ENCODE measurements at places on chromosomes 7 and 10. TPM values are rescaled to one million over a fixed set of nuclear protein-coding genes. Genes with fewer than 3 reads are reported as not detected.

DNA sequence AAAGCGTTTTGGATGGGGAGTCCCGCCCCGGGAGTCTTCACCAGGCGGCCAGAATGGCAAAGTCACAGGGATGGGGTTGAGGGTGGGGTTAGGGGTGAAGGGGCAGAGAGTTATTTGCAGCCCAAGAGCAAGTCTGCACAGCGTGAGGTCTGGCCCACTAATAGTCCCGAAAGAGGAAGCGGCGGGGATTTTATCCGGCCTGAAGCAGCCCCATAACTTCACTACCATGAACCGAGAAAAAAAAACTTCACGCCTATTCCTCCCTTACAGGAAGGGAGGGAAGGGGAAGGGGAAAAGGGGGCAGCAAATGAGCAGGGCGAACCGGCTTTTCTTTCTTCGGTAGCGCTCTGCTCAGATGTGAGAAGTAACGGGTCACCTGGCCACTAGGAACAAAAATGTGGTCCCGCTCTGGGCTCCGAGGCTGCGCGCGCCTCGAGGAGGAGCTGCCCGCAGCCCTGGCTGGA lies 712 bp downstream of the ITPRIP start:
- no peak for DNase-seq
- peaks cover 61% of the 10 kb centered on the region for H3K4me1 ChIP-seq
- peaks cover 27% of the 10 kb centered on the region for H3K36me3 ChIP-seq
- H3K4me3 ChIP-seq: peak overlapping the region; percentile 98
- H3K27me3 ChIP-seq: peaks cover 5% of the 10 kb centered on the region

The ARHGAP12 gene
- 15.1 TPM for total RNA-seq

The CHN2 gene
- total RNA-seq: 3.6 TPM

The RHEB gene
- 90.7 TPM for total RNA-seq

DNA sequence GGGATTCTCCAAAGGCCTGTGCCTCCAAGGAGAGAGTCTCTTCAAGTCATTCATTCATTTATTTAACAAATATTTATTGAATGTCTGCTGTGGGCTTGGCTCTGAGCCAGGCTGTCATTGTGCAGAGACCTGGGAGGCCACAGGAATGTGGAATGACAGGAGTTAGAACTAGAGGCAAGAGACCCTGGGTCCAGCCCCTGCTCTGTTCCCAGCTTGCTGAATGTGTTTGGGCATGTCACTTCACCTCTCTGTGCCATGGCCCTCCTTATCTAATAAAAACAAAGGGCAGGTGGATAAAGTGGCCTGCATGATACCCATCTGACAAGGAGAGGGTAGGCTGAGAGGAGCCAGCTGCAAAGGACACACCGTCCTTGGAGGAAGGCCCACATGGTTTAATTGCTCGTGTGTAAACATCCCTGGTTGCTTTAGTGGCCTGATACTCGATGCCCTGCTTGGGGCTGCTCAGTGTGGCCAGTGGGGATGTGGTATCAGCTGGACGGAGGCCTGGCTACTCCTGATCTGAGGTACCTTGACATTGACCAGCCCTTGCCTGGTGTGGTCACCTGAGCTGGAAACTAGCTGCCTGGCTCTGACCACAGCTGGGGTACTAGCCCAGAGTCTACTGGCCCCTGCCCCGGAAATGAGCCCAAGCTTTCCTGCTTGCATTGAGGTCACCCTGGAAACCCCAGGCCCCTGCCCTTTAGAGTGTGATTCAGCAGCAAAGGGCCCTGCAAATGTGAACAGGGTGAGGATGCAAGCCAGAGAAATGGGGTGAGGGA lies 116.2 kb downstream of the CDH23 start:
- H3K36me3 ChIP-seq: no peaks in the 10 kb centered on the region
- no peak overlapping the region for H3K27ac ChIP-seq
- H3K4me1 ChIP-seq: no peaks in the 10 kb centered on the region
- no peak overlapping the region for H3K4me3 ChIP-seq
- H3K27me3 ChIP-seq: no peaks in the 10 kb centered on the region

- H3K36me3 ChIP-seq: no peaks in the 10 kb centered on the region
- H3K27me3 ChIP-seq: no peaks in the 10 kb centered on the region
- no peak for DNase-seq
- no peak overlapping the region for H3K27ac ChIP-seq
These were observed 17.1 kb upstream of the EZH2 start for GRCh38 chr7:148901178-148901577.

DNA sequence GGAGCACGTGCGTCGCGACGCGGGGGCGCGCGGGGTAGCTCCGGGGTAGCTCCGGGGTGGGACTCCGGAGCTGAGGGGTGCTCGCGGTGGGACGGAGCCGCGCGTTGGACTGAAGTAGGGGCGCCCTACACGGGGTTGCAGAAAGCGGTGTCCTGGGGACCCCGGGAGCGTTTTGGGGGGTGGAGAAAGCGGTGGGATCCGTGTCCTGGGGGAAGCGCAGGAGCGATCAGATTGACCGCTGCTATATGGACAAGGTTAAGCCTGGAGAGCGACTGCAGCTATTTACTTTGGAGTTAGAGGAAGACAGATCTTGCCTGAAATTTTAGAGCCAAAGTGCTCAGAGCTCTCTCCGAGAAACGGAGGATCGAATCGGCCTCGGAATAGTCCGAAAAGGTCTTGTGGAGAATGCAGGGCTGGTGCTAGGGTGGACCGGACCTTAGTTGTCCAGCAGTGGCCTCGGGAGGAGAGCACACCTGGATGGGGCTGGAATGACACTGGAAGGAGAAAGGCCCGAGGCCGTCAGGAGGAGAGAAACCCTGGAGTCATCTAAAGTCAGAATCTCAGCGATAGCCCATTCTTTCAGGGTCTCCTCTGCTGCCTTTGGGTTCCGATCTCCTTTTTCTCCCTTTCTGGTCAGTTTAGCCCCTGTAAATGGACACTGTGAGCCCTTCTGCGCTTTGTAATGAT lies 564 bp downstream of the PDSS1 start:
- H3K27me3 ChIP-seq: no peaks in the 10 kb centered on the region
- H3K27ac ChIP-seq: peak overlapping the region; percentile 90
- peaks cover 17% of the 10 kb centered on the region for H3K36me3 ChIP-seq

- H3K4me1 ChIP-seq: peaks cover 2% of the 10 kb centered on the region
- H3K27ac ChIP-seq: no peak overlapping the region
- H3K36me3 ChIP-seq: no peaks in the 10 kb centered on the region
- no peak overlapping the region for H3K4me3 ChIP-seq
- H3K27me3 ChIP-seq: peaks cover 64% of the 10 kb centered on the region
These were observed 1.7 kb upstream of the CDH23 start for GRCh38 chr10:71394926-71395562.

The GNGT1 gene
- total RNA-seq: not detected

- no peak overlapping the region for H3K27ac ChIP-seq
- no peak for DNase-seq
- H3K4me3 ChIP-seq: no peak overlapping the region
- no peaks in the 10 kb centered on the region for H3K4me1 ChIP-seq
- no peaks in the 10 kb centered on the region for H3K27me3 ChIP-seq
These were observed 38.1 kb downstream of the LRGUK start for GRCh38 chr7:134165252-134165651.

The TMEM139 gene
- 0.57 TPM for total RNA-seq

GRCh38 chr10:52918714-52919305 lies 146.2 kb upstream of the MBL2 start:
- no peak overlapping the region for H3K4me3 ChIP-seq
- no peaks in the 10 kb centered on the region for H3K27me3 ChIP-seq
- DNase-seq: no peak
- H3K36me3 ChIP-seq: no peaks in the 10 kb centered on the region
- no peak overlapping the region for H3K27ac ChIP-seq
- no peaks in the 10 kb centered on the region for H3K4me1 ChIP-seq

DNA sequence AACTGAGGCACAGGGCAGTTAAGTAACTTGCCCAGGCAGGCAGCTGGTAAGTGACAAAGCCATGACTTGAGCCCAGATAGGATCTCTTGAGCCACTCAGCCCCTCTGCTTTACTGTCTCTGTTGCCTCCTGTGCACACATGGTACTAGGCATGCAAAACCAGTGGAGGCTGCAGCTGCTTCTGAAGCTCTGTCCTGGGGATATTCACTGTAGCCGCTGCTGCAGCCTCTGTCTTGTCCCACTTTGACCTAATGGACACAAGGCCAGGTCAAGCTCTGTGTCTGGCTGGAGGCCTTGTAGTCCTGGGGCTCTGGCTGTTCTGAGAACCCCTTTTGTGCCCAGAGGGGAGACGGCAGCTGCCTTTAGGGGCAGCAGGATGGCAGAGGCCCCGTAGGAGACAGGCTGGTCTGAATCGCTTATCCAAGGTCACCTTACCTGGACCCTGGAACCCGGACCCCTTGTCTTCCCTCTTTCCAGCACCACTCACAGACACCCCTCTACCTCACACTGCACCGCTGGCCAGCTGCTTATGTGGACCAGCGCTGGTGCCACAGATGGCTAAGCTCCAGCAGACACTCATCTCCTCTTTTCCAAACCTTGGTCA lies 57.6 kb downstream of the TSPAN15 start:
- peaks cover 32% of the 10 kb centered on the region for H3K27me3 ChIP-seq
- H3K4me3 ChIP-seq: no peak overlapping the region
- DNase-seq: no peak
- no peaks in the 10 kb centered on the region for H3K36me3 ChIP-seq
- peaks cover 13% of the 10 kb centered on the region for H3K4me1 ChIP-seq
- H3K27ac ChIP-seq: no peak overlapping the region

The POLR2J2 gene
- total RNA-seq: 36.6 TPM

DNA sequence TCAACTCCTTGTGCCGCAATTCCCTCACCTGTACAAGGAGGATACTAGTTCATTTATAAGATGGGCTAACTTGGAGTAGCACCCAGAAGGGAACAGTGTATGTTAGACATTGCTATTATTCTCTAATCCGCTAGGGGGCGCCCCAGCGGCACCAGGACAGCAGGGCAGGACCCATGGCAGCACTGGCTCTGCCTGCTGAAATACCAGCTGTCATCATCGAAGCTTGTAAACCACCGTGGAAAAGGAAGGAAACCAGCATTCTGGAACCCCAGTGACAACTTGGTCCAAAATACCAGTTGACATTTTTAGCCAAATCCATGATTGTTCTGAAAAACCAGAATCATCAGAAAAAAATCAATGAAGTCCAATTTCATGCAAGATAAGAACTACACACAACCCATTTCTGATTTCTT lies 134.4 kb downstream of the ITGA8 start:
- DNase-seq: peak; percentile 37
- no peaks in the 10 kb centered on the region for H3K4me1 ChIP-seq
- H3K4me3 ChIP-seq: no peak overlapping the region
- H3K27ac ChIP-seq: no peak overlapping the region

The LRRD1 gene
- not detected for total RNA-seq

GRCh38 chr7:83947260-83947659 lies 247.3 kb downstream of the SEMA3A start:
- no peak for DNase-seq
- no peaks in the 10 kb centered on the region for H3K4me1 ChIP-seq
- H3K27me3 ChIP-seq: no peaks in the 10 kb centered on the region
- H3K4me3 ChIP-seq: no peak overlapping the region
- H3K27ac ChIP-seq: no peak overlapping the region
- no peaks in the 10 kb centered on the region for H3K36me3 ChIP-seq

DNA sequence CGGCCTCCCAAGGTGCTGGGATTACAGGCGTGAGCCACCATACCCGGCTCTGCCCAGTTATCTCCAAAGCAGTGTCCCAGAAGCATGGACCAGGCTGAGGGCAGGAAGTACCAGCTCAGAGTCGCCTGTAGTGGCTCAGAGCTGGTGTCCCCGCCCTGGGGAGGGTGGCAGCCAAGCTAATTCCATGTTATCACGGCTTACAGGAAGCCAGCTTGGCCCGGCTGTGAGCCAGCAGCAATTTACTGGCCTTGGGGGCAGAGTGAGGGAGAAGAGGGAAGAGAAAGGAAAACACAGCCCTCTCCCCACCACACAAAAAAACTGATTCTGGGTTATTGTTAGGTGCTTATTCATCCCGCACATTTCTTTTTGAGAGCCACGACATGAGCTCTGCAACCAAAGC lies 88.1 kb downstream of the HIP1 start:
- no peaks in the 10 kb centered on the region for H3K36me3 ChIP-seq
- no peak overlapping the region for H3K4me3 ChIP-seq
- DNase-seq: no peak
- H3K27me3 ChIP-seq: no peaks in the 10 kb centered on the region
- H3K27ac ChIP-seq: no peak overlapping the region

The GBX1 gene
- total RNA-seq: not detected

GRCh38 chr7:135257790-135258189 lies 24.2 kb downstream of the STRA8 start:
- no peaks in the 10 kb centered on the region for H3K36me3 ChIP-seq
- H3K4me1 ChIP-seq: peaks cover 2% of the 10 kb centered on the region
- H3K27ac ChIP-seq: no peak overlapping the region
- no peak overlapping the region for H3K4me3 ChIP-seq
- DNase-seq: no peak

DNA sequence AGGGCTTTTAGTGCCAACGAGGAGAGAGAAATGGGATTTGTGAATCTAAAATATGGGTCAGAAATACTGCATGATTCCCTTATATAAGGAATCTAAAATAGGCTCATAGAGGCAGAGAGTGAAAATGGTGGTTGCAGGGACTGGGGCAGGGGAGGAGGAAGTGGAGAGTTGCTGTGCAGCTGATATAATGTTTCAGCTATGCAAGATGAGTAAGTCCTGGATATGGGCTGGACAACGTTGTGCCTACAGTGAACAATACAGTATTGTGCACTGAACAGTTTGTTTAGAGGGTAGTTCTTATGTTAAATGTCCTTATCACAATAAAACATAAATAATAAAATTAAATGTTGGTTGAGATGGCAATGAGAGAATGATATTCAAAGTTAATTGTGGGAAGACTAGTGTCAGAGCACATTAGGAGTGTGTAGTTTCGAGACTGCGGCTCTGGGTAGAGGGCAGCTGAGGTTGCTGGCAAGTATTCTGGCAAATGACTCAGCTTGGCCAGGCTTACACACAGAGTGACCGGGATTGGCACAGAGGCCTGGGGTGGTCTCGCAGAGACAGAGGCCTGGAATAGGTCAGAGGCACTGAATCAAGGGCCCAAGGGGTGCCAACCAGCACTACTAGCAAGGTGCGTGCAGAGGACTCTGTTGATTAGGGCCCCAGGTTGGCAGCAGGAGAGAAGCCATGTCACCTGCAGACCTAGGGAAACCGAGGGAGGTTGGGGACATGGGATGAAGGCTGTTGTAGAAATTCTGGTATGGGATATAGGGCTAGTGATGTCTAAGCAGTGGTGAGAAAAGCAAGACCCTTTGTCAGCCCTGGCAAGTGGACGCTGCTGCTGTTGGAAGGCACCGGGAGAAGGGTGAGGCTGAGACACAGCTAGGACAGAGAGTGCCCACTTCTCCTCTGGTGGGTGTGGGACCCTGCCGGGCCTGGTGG lies 2.8 kb upstream of the DEPP1 start:
- peaks cover 3% of the 10 kb centered on the region for H3K27me3 ChIP-seq
- H3K4me1 ChIP-seq: peaks cover 6% of the 10 kb centered on the region
- no peaks in the 10 kb centered on the region for H3K36me3 ChIP-seq
- H3K4me3 ChIP-seq: no peak overlapping the region
- H3K27ac ChIP-seq: no peak overlapping the region

The ZNF365 gene
- total RNA-seq: not detected

DNA sequence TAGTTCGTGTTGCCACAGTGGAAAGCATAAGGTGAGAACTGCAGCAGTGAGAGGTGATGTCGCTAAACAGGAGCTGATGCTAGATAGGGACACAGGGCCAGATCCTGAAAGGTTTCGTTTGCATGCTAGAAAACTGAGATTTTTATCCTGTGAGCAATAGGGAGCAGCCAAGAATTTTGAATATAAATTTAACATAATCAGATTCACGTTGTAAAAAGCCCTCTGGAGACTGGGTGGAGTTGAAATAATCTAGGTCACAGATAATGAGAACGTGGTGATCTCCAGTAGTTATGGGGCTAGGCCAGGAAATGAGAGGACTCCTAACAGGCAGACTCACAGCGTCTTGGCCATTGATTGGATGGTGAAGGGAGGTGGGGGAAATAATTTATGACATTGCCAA lies 92.1 kb upstream of the IMMP2L start:
- H3K4me3 ChIP-seq: no peak overlapping the region
- no peaks in the 10 kb centered on the region for H3K27me3 ChIP-seq
- no peaks in the 10 kb centered on the region for H3K36me3 ChIP-seq
- no peak overlapping the region for H3K27ac ChIP-seq
- H3K4me1 ChIP-seq: no peaks in the 10 kb centered on the region
